ENCODE measurements at places on chromosomes 2 and 18. TPM values are rescaled to one million over a fixed set of nuclear protein-coding genes. Genes with fewer than 3 reads are reported as not detected.

ST6GAL2 gene
- under 0.01 TPM for total RNA-seq

DSC2 gene
- total RNA-seq = under 0.01 TPM

RGPD4 gene
- under 0.01 TPM for total RNA-seq

MARCHF4 gene
- total RNA-seq = 3.3 TPM

POTEI gene
- total RNA-seq = under 0.01 TPM

DNAJC27 gene
- total RNA-seq = 1.9 TPM

FAM110C gene
- total RNA-seq = 1.4 TPM

CSRNP3 gene
- 1.2 TPM for total RNA-seq

CNRIP1 gene
- 16.9 TPM for total RNA-seq

FIGN gene
- 1.7 TPM for total RNA-seq

RAB17 gene
- 0.19 TPM for total RNA-seq

ST8SIA5 gene
- not detected for total RNA-seq

GKN2 gene
- total RNA-seq = not detected

INPP5D gene
- total RNA-seq = under 0.01 TPM

ACMSD gene
- total RNA-seq = 0.28 TPM

GALNT3 gene
- 1.2 TPM for total RNA-seq

SPC25 gene
- 8.6 TPM for total RNA-seq

PXDN gene
- 204 TPM for total RNA-seq

RFTN2 gene
- total RNA-seq = 0.58 TPM

SCN9A gene
- 22.0 TPM for total RNA-seq

ATP5F1A gene
- total RNA-seq = 620 TPM

CD8A gene
- not detected for total RNA-seq

LINC00305 gene
- total RNA-seq = not detected

TMEM37 gene
- under 0.01 TPM for total RNA-seq

MATN3 gene
- 0.28 TPM for total RNA-seq

SCN3A gene
- total RNA-seq = 1.9 TPM

TLX2 gene
- total RNA-seq = under 0.01 TPM

PKP4 gene
- 36.6 TPM for total RNA-seq

UGT1A10 gene
- not detected for total RNA-seq

CIB4 gene
- total RNA-seq = not detected

ZNF892 gene
- 4.0 TPM for total RNA-seq

ANAPC1 gene
- total RNA-seq = 54.3 TPM

OSBPL6 gene
- 0.96 TPM for total RNA-seq

NAPG gene
- total RNA-seq = 60.0 TPM

ANKRD36 gene
- total RNA-seq = 21.1 TPM

SPP2 gene
- total RNA-seq = not detected

GAREM2 gene
- 1.4 TPM for total RNA-seq

EFR3B gene
- total RNA-seq = 1.7 TPM

CBLN2 gene
- total RNA-seq = not detected

LCLAT1 gene
- total RNA-seq = 13.8 TPM

IL1RL2 gene
- 1.7 TPM for total RNA-seq

UGT1A6 gene
- total RNA-seq = 1.4 TPM

SKOR2 gene
- not detected for total RNA-seq

CAMKMT gene
- 6.8 TPM for total RNA-seq

AOX1 gene
- 96.4 TPM for total RNA-seq

FASTKD1 gene
- 21.4 TPM for total RNA-seq

TNP1 gene
- total RNA-seq = not detected

CRYGD gene
- total RNA-seq = not detected

PMAIP1 gene
- total RNA-seq = 2.5 TPM

EMILIN1 gene
- total RNA-seq = 137 TPM

SERPINB7 gene
- total RNA-seq = 0.38 TPM

NXPH2 gene
- total RNA-seq = 0.28 TPM

DCDC2C gene
- total RNA-seq = not detected

MTIF2 gene
- 44.9 TPM for total RNA-seq

TSN gene
- 54.7 TPM for total RNA-seq

BCL11A gene
- 0.19 TPM for total RNA-seq

ANKRD29 gene
- 3.9 TPM for total RNA-seq

All from regular cardiac myocyte (primary cell).